ENCODE measurements at places on chromosomes 2 and 18.

DNA sequence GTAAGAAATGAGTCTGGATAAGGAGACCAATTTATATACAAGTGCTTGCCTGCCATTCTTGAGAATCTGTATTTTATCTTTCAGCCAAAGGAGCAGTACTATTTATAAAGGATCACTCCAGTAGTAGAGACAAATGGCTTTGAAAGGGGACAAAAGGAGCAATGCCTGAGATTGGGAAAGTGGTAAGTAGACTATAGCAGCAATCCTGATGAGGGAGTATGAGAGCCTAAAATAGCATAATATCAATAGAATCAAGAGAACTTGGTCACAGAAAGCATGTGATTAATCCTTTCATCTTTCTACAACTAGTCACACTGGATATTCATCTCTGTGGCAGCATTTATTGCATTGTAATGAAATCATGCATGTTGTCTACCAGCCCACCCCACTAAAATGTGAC, 20.2 kb downstream of the NRXN1 start:
- DNase-seq, result no peak

GRCh38 chr2:174606336-174606735, 8.7 kb upstream of the WIPF1 start:
- DNase-seq, result no peak

GRCh38 chr2:34705551-34706247, 1106.6 kb upstream of the FAM98A start:
- no peak for DNase-seq

DNA sequence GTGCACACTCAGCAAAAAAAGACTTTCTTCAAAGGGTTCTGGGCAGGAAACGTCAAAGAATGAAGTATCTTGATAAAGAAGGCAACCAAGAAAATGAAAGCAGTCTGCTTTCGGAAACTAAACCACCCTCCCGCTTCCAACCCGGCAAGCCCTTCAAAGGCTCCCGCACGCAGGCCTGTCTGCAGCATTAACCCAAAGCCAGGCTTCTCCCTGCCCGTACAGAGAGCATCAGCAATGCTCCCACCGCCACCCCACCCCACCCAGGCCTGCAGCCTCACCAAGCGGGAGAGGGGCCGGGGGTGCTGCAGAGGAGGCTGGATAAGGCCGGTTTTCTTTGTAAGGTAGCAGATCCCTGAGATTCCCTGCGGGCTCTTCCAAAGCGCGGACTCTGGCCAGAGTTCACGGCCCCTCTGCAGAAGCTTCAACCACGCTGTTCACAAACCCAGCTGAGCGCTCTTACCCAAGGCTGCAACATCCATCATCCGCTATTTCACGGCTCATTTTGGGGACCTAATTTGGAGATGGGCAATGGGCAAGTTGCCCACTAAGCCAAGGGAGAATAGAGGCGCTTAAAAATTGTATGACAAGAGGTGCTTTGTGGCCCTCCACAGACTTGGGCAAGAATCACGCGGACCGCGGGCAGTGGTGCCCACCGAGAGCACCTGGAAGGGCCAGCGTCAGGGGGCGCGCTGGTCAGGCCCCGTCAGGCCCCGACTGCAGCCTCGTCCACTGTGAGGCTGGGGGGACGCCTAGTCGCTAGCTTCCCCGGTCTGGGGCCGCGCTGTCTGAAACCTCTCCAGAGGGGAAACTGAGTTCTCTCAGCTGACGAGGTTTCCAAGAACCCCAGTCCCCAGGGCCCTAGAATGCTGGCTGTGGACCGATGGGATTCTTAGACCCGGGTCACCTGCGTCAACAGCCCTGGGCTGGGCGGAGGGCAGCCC, 225.4 kb upstream of the ID2 start:
- no peak for DNase-seq

- DNase-seq, result no peak
Observed at GRCh38 chr2:59899692-59900091, 653.8 kb downstream of the BCL11A start.

DNA sequence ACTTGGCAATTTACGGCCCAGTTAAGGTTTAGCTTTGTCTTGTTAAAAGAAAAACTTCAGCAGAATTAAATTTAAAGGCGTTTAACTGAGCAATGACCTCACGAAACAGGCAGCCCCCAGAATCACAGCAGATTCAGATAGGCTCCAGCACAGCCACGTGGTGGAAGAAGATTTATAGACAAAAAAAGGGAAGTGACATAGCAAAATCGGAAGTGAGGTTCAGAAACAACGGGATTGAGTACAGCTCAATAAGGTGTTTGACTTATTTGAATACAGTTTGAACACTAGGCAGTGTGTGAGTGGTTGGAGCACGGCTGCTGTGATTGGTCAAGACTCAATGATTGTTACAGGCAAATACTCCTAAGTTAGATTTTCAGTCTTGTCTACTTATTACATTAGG, 79.8 kb downstream of the MOGAT1 start:
- DNase-seq, result no peak

DNA sequence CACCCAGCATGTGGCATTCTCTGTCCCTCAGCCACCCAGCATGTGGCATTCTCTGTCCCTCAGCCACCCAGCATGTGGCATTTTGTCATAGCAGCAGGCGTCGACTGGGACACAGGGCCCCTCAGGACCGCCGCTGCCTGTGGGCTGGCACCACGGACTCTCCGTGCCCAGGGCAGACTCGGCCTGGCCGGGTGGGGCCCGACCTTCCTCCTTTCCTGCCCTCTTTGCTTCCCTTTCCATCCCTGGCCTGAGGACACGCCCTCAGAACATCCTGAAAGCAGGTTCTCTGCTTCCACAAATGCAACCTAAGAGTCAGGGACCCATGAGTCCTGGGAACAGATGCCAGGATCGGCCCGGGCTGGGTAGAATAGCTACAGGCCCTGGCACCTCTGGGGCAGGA, 291.4 kb upstream of the SALL3 start:
- no peak for DNase-seq

DNA sequence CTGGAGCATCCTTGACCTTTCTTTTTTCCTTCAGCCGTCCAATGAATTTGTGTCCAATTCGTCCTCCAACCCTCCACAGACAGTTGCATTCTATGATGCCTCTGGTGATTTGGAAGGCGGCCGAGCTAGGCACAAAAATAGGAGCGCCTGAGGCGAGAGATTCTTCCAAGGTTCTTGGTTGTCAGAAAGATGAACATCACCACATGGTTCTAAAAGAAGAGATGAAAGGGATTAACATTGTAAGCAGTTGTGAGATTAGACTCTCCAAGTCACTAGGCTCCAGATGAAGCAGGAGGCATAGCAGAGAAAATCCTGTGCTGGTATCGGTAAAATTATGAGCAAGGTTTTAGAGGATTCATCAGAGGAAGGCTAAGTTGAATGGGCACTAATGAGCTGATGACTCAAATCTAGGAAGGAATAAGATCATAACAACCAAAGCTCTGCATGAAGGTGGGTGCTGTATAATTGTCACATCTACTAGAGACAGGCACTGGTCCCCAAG, 75.4 kb upstream of the MAP4K3 start:
- DNase-seq, result no peak

DNA sequence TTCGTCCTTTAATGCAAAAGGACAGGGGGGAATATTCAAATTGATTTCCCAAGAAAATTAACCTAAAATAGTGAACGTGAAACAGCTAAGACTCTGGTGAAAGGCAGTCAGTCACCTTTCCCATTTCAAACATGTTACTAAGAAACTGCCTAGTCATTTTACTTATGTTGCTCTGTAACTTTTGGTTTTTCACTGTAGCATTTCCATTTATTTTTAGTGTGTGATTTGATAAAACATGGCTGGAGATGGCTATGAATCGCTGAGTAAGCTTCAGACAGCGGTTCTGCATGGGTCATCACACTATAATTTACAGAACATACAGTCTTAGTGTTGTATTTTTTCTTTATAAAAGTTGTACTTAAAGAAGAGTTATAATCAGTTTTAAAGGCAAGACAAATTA, 16.0 kb upstream of the KIDINS220 start:
- DNase-seq, result no peak

DNA sequence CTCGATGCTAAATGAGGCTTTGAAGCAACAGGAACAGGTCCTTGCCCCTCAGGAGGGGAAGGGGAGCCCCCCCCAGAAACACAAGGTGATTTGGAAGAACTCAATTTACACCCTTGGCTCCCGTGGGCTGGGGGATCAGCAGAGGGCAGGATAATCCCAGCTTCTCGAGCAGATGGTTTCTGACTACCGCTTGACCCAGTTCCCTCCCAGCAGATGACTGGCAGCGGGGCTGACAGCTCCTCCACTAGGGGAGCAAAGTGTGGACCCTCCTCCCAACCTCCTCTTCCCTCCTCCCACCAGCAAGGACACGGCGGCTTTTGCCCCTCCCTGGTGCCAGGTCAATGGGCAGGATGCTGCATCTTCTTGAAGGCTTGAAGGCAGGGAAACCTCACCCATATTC, 3.5 kb upstream of the INHBB start:
- DNase-seq, result no peak

- DNase-seq, result no peak
Observed at GRCh38 chr2:100252811-100253698, 69.2 kb downstream of the LONRF2 start.
